Natural killer cell (primary cell): ENCODE measurements at places on chromosomes 11 and 22. TPM values are rescaled to one million over a fixed set of nuclear protein-coding genes. Genes with fewer than 3 reads are reported as not detected.

The FXYD6 gene
- not detected for total RNA-seq

The CDC42EP2 gene
- 1.5 TPM for total RNA-seq

The CD3D gene
- 84.1 TPM for total RNA-seq

DNA sequence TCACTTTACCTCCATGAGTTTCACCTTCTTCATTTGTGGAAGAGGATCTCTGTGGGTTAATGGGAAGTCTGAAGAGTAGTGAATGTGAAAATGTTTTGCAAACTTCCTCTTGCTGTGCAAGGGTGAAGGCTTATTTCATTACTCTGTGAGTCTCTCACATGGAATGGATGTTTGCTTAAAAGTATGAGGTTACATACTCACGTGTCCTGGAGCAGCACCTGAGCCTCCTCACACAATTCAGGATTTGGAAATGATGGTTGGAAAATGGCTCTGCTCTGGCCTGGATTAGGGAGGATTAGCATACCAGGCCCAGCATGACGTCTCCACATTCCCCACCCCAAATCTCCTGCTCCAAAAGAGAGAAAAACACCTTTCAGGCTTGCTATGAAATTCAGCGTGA is 4.8 kb downstream of the GRAMD1B start:
- DNase-seq, result no peak

- no peak for DNase-seq
Observed at GRCh38 chr11:6631361-6631890, 12.2 kb upstream of the TPP1 start.

DNA sequence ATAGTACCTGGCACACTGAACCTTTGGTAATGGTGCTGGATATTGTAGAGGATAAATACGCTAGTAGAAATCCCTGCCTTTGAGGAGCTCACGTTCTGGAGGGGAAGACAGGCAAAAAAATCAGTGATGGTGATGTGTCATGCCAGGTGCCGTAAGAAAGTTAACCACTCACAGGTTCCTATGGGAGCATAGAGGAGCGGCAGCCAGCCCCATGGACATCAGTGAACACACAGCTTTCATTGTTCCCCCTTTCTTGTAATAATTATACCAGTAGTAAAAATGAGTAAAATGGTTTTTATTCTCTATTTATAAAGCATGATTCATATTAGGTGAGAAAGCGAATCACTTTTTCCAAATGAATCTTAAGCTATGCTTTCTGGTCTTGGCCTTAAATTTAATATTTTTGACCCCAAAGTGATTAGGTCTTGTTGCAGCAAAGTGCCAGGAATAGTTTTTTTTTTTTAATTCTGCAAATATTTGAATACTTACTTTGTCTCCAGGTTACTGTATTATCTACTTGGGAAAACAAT is 57.9 kb downstream of the UVRAG start:
- DNase-seq, result no peak

DNA sequence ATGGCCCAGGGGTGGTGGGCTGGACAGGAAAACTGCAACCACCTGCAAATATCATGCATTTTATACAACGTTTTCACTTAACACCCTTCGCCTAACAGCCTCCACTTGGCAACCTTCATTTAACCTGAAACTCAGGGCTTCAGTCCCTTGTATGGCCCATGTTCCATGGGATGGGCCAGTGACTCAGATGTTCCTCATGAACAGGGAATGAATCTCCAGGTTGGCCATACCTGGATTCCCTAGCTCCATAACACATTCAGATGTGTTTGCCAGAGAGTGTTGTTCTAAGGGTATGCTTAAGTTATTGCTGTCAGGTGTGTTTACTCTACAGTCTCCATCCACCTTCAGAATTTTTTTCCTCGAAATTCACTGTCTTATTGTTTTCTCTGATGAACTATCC is 316.9 kb downstream of the JRKL start:
- DNase-seq, result no peak

DNA sequence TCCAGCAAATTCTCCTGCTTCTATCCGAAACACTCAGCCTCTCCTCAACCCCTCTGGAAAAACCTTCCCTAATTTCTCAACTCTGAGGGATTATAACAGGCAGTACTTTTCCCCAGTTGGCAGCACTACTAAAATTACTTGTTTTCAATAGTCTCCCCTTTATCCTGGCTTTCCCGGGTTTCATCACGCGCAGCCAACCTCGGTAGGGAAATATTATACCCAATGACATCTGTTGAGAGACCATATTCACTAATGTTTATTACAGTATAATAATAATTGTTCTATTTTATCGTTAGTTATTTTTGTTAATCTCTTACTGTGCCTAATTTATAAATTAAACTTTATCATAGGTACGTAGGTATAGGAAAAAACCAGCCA is 330 bp upstream of the POLD3 start:
- DNase-seq, result no peak

DNA sequence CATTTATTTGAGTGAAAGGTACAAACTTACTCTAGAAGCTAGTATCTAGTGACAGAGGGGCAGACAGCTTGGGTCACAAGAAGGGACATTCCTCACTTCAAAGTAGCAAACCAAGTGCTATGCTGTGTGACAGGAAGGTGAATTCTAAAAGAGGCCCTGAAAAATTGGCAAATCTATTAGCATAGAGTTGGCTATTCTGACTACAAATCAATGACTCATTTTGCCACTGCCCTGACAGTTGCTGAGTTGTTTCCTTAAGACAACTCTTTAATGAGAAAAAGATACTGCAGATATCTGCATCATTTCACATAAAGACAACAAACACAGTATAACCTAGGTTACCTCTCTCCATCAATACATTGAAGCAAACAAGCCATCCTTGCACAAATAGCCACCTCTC is 524.0 kb upstream of the LRRC4C start:
- DNase-seq, result no peak

- no peak for DNase-seq
Observed at GRCh38 chr11:10285148-10285802, 8.7 kb downstream of the SBF2 start.

DNA sequence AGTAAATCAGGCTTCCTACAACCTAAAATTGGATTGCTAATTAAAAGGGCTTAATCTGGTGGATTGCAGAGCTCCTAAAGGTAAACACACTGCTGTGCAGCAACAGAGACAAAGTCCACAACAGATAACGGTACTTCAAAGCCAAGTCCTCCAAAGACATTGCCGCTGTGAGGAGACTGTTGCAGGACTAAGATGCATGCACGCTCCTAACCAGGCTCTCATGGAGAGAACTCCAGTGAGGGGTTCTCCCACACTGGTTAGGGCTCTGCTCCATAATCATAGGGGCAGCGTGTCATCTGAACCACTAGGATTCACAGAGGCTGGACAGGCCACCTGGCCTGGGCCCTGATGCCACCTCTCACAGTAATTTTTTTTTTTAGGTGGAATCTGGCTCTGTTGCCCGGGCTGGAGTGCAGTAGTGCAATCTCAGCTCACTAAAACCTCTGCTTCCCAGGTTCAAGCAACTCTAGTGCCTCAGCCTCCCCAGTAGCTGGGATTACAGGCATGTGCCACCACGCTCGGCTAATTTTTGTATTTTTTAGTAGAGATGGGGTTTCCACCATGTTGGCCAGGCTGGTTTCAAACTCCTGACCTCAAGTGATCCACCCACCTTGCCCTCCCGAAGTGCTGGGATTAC is 56.9 kb upstream of the ARFGAP3 start:
- no peak for DNase-seq

- DNase-seq, result peak; percentile 39
Observed at GRCh38 chr11:46345131-46345597, 2.1 kb upstream of the DGKZ start.

GRCh38 chr22:44925465-44926123 is 84.2 kb downstream of the PHF21B start:
- no peak for DNase-seq

GRCh38 chr22:42699976-42700352 is 20.7 kb downstream of the A4GALT start:
- DNase-seq, result no peak

GRCh38 chr22:49479566-49479965 is 348.1 kb downstream of the BRD1 start:
- no peak for DNase-seq

DNA sequence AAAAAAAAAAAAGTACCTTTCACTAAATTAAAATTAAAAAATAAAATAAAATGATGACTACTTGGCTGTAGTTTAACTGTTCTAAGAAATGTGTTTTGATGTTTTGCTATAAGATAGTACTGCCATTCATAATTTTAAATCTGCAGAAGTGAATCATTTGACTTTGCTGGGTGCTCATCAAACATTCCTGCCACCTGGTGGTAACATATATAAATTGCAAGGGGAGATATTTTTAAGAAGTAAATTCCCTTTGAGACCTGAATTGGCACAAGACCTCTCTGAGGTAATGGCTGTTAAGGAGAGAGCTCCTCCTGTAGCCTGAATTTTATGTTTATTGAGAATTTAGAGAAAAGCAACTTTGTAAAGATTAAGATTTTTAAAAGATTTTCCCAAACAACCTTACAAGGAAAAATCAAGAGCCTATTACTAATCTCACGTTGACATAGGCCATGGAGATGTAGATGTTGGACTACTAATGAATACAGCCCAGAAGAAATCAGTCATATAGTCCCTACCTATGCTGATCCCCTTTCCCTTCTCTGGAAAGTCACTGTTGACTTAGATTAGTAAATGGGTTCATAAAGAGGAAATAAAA is 11.9 kb upstream of the NARS2 start:
- DNase-seq, result no peak

DNA sequence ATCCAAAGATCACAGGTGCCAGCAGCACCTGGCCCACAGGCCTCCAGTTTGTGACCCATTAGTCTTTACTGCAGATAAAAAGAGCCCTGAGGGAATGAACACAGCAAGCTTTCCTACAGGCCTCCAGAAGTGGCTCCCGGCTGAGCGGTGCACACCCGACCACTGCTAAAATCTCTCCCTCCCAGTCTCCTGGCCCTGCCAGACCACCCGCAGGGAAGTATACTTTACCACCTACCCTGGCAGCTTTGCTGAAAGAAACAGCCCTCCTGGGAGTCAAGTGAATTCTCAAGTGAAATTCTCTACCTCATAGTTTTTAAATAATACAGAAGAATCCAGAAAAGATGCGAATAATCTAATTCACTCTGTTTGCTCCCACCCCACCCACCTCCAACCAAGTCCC is 15.4 kb upstream of the MTNR1B start:
- DNase-seq, result no peak

- DNase-seq, result no peak
Observed at GRCh38 chr11:121406291-121406690, 45.8 kb upstream of the SORL1 start.

DNA sequence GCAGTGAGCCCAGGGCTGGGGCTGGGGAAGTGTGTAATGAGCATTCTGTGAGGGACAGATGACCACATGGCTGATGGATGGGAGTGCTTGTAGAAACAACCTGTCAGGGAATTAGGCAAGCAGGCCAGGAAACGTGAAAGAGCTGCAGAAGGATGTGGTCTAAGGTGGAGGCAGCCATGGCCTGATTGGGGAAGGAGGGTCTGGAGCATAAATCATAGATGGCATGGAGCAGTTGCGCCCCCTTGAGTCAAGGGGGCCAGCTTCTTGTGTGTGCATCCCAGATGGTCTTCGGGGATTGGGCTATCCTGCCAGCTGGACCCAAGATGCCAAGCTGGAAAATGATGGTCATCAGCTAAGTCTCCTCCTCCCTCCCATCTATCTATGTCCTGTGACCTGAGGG is 119.4 kb upstream of the CLPB start:
- no peak for DNase-seq

DNA sequence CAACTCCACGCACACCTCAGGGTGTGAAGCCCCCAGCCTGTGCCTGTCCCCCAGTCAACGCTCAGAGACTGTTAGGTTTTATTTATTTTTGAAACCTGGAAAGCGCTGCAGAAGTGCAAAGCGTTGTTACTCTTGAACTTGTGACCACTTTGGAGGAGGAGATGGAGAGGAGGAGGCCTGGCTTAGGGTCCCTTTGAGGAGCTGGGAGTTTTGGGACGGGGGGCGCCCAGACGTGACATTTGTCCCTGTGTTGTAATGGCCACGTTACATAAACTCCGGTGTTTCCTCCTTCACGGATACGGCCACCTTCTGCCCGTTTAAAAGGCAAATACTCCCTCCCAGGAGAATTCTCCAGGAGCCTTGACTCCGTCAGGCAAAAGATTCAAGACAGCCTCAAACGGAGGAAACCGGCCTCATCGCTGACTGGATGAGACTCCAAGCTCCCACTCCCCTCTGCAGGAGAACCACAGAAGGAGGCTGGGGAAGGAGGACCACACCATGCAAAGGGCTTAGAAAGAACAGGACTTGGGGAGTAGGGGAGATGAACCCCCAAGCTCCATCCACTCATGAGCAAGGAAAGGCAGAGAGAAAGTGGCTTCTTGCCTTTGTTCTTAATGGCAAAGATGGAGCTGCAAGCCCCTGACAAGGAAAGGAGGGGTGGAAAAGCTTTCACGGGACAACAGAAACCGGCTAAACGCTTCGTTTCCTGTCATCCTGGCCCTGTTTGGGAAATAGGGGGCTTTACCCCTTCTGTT is 630 bp downstream of the PIK3IP1 start:
- peak; percentile 52 for DNase-seq
